SJCRH30 (cell line): ENCODE measurements at places on chromosomes 5 and 9. TPM values are rescaled to one million over a fixed set of nuclear protein-coding genes. Genes with fewer than 3 reads are reported as not detected.

GRCh38 chr5:173278172-173278571 is 43.2 kb upstream of the NKX2-5 start:
- no peak for DNase-seq

GRCh38 chr5:178396796-178397720 is 164.5 kb upstream of the PHYKPL start:
- peak; percentile 92 for DNase-seq

DNA sequence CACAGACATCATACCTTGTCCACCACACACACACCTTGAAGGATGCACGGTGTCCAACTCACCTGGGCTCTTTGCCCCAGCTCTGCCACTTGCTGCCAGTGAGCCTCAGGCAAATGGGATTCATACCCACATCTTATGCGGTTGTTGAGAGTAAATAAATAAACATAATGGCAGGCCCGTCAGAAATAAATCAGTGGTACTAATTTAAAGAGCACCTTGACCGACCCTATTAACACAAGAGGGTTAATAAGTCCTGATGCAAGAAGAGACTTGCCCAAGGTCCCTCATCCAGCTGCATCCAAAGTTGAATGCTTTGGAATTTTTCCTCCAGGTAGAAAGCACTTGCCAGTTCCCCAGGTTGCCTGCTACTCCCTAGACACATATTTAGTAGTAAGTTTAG is 11.6 kb upstream of the AKNA start:
- no peak for DNase-seq

CTSV gene
- 19.8 and 21.0 TPM in 2 replicates for total RNA-seq

- no peak for DNase-seq
Observed at GRCh38 chr5:149946118-149946517, 1.5 kb upstream of the PDE6A start.

ST8SIA4 gene
- 0.73 and 0.91 TPM in 2 replicates for total RNA-seq

- no peak for DNase-seq
Observed at GRCh38 chr5:52853650-52854049, 65.9 kb downstream of the ITGA1 start.

GABRA6 gene
- not detected in 2 replicates for total RNA-seq

INSL4 gene
- not detected in 2 replicates for total RNA-seq
